ENCODE measurements at places on chromosomes 7 and 10.

- peak; percentile 28 for DNase-seq
These were observed 171.1 kb upstream of the TBX20 start for GRCh38 chr7:35424869-35425495.

- no peak for DNase-seq
These were observed 62.0 kb upstream of the SCIN start for GRCh38 chr7:12508554-12508953.

- no peak for DNase-seq
These were observed 233.3 kb upstream of the CACNA2D1 start for GRCh38 chr7:82676777-82677463.

DNA sequence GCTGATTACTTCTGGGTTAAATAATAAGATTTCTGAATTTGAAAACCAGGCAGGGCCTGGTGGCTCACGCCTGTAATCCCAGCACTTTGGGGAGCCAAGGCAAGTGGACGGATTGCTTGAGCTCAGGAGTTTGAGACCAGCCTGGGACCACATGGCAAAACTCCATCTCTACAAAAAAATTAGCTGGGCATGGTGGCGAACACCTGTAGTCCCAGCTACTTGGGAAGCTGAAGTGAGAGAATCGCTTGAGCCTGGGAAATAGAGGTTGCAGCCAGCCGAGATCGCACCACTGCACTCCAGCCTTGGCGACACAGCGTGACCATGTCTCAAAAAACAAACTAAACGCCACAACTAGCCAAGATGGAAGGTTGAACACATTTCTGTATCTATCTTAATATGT is 3.5 kb downstream of the CYCS start:
- no peak for DNase-seq

GRCh38 chr7:23431702-23432199 is 38.5 kb downstream of the IGF2BP3 start:
- DNase-seq = no peak

DNA sequence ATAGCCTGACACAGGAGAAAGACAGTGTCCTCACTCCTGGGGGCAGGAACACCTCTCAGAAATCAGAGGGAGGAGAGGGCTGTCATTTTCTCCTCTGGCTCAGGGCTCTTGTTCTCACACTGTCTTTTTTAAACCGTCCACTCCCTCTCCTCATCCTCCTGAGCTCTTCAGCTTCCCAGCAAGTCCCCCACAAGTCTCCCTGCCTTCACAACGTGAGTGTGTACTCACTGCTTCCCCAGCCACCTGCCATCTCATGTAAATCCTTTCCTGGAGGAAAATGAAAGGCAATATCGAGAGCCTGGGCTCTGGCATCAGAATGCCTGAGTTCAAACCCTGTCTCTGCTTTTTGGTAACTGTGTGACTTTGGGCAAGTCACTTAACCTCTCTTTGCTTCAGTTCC is 5.7 kb downstream of the LLCFC1 start:
- no peak for DNase-seq

DNA sequence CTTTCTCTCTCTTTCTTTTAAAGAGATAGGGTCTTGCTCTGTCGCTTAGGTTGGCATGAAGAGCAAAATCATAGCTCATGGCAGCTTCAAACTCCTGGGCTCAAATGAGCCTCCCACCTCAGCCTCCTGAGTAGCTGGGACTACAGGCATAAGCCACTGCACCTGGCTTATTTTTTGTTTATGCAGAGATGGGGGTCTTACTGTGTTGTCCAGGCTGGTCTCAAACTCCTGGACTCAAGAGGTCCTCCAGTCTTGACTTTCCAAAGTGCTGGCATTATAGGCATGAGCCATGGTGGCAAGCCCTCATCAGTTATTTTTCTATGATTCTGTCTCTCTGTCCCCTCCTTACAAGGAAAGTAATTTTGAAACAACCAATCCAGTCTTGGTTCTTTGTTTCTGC is 1.1 kb upstream of the BAG3 start:
- DNase-seq = no peak

- DNase-seq = no peak
These were observed 28.3 kb upstream of the MRLN start for GRCh38 chr10:59781511-59781910.

DNA sequence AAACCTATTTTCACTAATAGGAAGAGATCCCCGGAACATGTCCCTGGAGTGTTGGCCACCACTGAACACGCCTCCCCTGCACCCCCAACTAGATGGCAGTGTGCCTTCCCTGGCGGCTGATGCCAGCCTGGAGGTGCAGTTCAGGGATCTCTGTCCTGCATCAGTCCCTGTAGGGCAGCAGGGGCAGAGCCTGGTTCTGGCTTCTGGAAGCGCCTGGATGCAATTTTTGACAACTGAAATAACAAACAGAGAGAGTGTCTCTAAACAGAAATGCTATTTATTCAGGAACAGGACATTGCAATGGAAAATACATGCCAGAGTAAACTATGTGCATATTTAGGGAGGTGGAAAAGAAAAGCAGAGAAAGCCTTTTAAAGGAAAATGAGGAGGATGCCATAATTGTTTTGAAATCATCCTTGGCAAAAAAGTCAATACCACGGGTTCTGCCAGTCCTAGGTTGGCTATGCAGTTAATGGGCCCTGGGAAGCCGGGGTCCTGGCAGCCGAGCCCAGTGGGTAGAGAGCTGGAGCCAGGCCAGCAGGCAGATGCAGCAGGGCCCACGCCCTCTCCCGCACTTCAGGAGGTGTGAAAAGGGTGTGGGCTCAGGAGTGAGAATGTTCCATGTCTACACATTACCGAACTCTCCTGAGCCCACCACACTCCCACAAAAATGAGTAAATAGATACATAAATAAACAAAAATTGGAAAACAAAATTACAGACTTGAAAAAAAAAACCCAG is 18.5 kb downstream of the ANTXRL start:
- DNase-seq = no peak

GRCh38 chr7:77687747-77688144 is 8.5 kb upstream of the RSBN1L start:
- peak; percentile 4 for DNase-seq

GRCh38 chr10:86047588-86047987 is 319.0 kb downstream of the GRID1 start:
- DNase-seq = peak; percentile 5

- no peak for DNase-seq
These were observed 92.6 kb downstream of the PTPRE start for GRCh38 chr10:127999297-128000129.

- DNase-seq = no peak
These were observed 5.1 kb upstream of the WNT16 start for GRCh38 chr7:121323515-121324302.

GRCh38 chr7:144835155-144835611 is 670 bp downstream of the TPK1 start:
- DNase-seq = peak; percentile 27

DNA sequence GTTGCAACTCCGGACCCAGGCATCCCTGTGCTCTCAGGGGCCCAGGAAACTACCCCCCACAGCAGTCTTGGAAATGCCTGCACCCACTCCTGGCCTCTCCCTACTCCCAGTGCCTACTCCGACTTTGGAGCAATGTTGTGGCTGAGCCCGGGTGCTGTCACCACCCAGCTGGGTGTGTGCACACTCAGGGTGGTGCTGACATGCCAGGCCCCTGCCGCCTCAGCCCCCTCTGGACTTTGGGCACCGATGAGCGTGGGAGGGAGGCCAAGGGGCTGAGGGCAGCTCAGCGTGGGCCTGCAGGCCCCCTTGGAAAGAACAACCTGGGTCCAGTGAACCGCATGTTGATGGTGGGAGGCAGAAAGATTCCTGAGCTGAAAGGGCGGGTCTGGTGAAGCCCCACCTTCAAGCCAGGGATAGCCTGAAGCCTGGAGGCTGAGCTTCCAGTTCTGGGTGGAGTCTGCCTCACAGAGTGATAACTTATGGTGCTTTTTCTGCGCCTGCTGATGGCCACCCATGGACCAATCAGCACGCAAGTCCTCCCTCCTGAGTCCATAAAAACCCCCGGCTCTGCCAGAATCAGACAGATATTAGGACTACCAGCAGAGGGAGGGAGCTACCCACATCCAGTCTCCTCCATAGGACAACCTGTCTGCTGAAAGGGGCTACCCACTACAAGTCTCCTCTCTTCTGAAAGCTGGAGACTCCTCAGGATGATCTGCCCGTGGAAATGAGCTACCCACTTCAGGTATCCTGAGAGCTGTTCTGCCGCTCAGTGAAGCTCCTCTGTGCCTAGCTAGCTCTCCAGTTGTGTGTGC is 380.4 kb upstream of the SORCS1 start:
- no peak for DNase-seq

- DNase-seq = no peak
These were observed 5.9 kb upstream of the HTR5A start for GRCh38 chr7:155064186-155064585.

GRCh38 chr10:126500866-126501265 is 112.6 kb upstream of the ADAM12 start:
- no peak for DNase-seq

DNA sequence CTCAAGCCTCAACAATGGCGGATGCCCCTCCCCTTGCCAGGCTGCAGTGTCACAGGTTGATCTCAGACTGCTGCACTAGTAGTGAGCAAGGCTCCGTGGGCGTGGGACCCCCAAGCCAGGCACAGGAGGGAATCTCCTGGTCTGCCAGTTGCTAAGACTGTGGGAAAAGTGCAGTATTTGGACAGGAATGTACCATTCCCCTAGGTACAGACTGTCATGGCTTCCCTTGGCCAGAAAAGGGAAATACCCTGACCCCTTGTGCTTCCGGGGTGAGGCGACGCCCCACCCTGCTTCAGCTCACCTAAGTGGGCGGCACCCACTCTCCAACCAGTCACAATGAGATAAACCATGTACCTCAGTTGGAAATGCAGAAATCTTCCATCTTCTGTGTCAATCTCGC is 44.0 kb upstream of the TMEM243 start:
- no peak for DNase-seq

DNA sequence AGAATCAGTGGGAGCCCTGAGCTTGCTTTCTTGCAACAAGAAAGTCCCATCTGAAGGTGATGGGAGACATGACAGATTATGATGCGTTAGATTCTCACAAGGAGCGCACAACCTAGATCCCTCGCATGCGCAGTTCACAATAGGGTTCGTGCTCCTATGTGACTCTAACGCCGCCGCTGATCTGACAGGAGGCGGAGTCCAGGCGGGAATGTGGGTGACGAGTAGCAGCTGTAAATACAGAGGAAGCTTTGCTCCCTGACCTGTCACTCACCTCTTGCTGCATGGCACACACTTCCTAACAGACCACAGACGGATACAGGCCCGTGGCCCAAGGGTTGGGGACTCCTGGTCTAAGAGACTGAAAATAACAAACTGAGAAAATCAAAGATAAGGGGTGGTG is 1163.4 kb upstream of the AUTS2 start:
- no peak for DNase-seq

- no peak for DNase-seq
These were observed 36.9 kb downstream of the NET1 start for GRCh38 chr10:5449227-5449626.

DNA sequence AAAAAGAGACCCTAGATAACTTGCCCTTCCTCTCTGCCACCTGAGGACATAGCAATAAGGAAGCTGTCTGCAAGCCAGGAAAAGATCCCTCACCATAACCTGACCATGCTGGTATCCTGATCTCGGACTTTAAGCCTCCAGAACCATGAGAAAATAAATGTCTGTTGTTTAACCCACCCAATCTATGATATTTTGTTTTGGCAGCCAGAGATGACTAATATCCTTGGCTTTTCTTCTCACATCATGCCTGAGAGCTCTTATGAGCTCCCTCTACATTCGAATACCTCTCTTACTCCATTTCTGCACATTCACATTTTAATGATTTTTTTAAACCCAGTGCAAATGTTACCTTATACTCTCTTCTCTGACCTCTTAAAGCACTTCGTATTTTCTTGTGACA is 214.0 kb upstream of the CHRM2 start:
- DNase-seq = no peak

DNA sequence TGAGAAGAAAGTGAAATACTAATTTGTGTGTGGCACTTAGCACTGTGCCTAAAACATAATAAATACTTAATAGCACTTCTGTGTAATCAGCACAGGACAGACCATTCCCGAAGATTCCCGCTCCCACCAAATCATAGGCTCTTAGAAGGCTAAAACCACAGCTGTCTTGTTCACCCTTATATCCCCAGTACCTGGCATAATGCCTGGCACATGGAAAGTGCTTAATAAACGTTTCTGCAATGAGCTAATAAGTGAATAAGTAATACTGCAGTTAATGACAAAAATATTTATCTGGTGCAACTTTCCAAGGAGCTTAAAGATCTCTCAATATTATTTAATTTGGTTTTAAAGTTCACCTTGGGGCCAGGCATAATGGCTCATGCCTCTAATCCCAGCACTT is 43.2 kb downstream of the MTURN start:
- DNase-seq = no peak

DNA sequence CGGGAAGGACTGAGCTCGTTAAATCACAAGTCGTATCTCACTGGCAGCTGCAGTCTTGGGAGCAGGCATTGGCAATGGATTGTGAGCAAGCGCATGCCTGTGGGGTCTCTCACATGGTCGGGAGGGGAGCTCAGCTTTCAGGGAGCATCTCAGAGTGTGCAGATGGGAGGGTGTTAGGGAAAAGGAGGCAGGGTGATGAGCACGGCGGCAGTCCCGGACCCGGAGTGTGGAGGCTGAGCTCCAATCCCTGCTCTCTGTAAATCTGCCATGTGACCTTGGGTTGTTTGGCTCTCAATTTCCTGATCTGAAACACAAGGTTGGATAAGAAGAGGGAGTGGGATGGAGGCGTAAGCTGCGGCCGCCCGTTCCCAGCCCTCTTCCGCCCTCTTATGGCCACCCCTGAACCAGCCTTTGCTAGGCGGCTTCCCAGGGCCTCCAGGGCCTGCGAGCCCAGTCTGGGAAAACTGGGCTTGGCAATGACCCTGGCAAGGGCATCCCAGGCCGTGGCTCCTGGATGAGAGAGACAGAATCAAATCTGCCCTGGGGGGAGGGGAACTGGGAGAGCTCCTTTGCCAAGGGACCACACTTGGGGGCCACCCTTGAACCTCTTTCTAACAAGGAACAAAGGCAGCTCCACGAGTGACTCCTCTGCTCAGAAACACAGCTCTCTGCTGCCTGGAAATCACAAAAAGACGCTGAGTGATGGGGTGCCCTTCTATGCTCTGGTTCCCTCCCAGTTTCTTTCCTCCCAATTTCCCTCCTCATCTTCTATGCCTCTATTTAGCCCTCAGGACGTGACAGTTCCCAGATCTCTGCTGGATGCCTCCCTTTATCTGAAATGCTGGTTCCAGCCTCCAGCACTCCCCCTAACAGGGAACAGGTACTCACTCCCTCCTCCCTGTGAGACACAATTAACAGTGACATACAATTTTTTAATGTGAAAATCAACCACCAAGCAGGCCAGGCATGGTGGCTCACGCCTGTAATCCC is 41.7 kb upstream of the LOXL4 start:
- peak; percentile 2 for DNase-seq

Measured in stimulated activated CD8-positive, alpha-beta memory T cell treated with anti-CD3 and anti-CD28 coated beads, Interleukin-2, amount 100 ng/mL, for 48 hours (primary cell).